ENCODE measurements at places on chromosomes 13 and 19.

DNA sequence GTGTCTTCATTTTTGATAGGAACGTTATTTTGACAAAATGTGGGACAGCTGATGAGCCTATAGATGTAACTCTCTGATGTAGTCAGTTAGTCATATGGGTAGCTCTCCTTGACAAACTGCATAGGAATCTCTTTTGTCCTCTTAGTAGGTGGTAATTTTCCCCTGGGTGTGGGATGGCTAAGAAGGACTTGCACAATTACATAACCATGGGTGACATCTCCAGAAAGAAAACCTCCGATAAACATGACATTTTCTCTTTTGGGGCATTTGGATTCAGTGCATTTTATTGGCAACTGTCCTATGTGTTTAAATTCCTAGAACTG is 41.8 kb downstream of the IGFL3 start:
- DNase-seq = no peak

DNA sequence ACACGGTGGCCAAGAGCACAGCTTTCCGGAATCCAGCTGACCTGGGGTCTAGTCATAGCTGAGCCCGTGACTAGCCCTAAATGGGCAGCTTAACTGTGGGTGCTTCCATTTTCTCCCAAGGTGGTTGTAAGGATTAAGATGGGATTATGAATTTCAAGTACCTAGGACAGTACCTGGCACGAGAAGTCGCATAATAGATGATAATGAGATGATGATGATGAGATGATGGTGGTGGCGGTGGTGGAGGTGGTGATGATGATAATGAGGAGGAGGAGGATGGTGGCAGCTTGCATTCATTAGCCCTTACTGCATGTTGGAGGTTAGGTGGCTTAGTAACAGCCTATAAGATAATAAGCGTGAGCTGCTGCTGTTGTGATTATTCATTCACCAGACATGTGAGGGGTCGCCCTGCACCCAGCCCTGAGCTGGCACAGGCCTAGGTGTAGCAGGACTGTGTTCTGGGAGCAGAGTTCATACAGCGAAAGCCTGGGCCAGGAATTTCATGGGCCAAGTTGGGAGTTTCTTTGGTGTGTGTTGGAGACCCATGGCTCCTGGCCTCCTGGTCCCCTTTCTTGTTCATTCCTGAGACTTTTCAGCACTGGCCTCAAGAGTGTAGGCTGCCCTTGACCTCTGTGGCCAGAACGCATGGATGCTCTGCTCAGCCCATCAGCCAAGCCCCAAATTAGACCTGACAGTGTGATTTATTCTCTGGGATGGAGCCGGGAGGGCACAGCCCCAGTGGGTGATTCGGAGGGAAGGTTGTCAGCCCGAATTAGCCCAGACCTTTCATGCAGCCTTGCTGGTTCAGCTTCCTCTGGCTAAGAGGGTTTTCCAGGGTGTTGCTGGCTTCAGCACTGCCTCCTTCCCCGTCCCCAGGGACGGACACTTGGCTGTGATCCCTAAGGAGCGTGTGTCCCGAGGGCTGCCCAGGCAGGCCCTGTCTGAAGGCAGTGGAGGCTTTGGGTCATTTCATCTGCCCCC is 128.8 kb downstream of the SIPA1L3 start:
- DNase-seq = no peak

DNA sequence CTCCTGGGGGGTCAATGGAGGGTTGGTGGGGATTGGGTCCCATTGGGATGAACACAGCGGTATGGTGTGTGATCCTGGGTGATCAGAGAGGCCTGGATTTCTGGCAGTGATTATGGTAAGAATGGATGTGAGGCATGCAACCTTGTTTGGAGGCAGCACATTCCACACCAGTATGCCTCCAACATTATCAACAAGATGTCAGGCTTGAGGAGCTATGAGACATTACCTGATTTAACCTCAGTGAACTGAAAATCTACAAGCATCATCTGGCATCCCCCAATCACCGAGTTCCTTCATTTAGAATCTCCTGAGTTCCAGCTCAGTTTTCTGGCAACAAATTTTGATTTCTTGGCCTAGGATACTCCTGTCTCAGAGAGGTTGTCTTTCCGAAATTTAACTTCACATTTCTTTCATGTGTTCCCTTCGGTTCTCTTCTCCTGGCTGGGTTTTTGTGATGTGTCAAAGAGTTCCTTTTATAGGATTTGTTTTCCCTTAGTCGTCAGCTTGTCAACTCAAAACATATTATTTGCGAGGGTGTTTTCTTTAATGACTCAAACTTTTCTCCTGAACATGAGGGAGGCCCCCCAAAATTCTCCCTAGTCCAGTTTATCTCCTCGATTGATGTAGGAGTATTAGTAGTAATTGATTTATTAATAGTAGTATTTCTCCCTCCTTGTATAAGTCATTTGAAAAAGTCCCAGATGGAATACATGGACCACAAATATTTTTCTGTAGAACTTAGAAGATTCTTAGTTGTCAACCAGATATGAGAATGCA is 56.0 kb upstream of the FLT1 start:
- no peak for DNase-seq

DNA sequence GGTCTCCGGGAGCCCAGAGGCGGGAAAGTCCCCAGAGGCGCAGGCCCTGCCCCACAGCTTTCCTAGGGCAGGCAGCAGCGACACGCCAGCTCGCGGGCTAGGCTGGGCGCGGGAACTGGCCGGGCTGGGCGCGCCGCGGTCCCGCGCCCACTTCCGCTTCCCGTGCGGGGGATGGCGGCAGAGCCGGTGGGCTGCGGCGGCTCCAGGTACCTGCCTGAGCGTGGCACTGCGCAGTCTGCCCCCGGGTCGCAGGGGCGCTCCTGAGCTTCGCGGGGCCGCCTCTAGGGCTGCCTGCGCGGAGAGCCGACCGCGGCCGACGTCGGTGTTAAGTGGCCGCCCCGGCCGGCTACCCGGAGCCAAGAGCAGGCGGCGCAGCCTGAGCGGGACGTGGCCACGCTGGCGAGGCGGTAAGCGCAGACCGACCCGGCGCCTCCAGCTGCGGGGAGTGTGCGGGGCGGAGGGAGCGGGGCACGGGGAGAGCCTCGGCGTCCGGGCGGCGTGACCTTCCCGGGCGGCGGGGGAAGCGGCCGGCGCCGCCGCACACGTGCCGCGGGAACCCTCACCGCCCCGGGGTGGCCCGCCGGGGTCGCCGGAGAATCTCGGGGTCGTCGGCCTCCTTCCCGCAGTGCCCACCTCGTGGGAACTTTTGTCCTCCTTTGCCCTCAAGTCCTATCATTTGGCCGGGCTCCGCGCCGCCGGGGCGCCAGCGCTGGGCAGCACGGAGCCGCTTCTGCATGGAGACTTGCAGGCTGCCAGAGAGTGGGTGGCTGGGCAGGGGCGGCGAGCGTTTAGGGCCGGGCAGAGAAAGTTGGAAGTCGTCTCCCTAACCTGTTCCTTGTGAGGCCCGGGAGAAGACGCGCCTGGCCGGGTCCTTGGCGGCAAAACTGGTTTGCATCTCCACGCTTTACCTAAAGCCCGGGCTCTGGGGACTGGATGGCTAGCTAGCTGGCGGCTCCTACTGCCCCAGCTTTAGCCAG is 31.4 kb upstream of the MPHOSPH8 start:
- no peak for DNase-seq

DNA sequence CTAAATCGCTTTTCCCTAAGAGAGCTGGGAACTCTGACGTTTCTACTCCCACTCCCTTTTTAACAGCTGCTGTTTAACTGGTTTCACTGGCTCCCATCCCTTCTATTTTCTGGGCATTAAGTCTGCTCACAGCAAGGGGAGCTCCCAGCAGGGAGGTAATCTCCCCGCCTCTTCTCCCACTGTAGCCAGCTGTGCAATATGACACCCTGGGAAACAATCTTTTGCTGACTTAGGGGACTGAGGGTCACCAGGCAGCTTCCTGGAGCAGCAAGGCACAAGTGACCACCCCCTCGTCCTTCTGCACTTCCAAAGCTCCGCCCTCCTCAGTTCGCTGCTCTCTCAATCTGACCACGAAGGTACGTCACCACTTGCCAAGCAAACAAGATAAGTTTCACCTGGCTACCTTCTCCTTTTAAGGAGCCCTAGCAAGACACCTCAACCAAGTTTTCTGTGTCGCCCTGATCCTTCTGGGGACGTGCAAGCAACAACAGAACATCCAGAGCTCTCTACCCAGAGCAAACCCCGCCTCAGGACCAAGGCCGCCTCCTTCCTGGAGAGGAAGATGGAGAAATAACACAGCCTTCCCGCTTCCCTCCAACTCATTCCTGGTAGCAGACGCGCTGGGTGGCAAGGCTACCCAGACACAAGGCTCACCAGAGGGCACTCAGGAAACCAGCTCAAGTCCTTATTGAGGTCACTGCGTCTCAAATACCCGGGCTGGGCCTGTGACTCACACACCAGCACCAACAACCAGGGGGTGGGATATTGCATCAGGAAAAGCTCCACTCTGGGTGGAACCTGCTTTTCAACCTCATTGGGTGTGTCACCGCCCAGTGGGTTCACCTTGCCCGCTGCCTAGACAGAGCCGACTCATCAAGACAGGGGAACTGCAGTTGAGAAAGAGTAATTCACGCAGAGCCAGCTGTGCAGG is 92.4 kb downstream of the STK24 start:
- DNase-seq = peak; percentile 19

- DNase-seq = no peak
Measured at GRCh38 chr19:30459859-30460258, 87.7 kb downstream of the ZNF536 start.

- DNase-seq = no peak
Measured at GRCh38 chr13:46662690-46663089, 109.7 kb downstream of the LRCH1 start.

- DNase-seq = no peak
Measured at GRCh38 chr19:48341515-48342413, 16.4 kb downstream of the EMP3 start.

- DNase-seq = no peak
Measured at GRCh38 chr13:31043957-31044356, 111.5 kb downstream of the TEX26 start.

DNA sequence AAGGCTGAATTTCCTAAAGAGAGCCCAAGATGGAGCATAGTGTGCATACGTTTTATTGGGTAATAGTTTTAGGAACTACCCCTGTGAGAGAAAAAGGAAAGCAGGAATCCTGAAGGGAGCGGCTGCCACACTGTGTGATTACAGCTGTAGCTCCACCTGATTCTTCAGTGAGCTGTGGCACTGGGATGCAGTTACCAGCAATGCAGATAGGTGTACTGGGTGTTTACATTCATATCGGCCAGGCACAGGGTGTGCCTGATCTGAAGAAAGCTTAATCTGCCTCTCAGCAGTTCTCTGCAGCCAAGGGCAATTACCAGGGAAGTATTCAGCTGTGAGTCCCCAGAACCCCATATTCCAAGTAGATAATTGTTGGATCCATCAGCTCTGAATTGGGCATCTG is 1541.8 kb downstream of the EFNB2 start:
- no peak for DNase-seq

GRCh38 chr13:97577026-97577425 is 143.1 kb downstream of the RAP2A start:
- no peak for DNase-seq

DNA sequence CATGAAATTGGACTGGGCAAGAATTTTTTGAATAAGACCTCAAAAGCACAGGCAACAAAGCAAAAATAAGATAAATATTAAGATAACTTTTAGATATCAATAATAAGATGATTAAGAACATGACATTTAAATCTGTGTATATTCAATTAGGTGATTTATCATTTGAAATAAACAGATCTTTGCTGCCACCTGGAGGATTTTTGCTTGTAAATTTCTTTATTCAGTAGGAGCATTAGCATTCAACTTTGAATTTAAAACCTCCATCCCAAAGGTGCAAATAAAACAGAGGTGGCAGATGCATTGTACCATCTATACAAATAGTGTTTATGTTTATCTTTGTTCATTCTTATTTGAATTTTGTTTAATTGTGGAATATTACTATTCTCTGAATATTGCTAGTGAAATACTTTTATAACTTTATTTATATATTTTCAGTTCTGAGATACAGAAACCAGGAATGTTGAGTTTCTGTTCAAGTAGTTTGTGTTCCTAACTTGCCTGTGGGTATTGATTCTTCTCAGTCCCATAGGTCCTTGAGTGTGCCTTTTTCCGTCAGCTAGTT is 20.9 kb downstream of the COG6 start:
- no peak for DNase-seq

Data from stimulated activated CD8-positive, alpha-beta memory T cell treated with anti-CD3 and anti-CD28 coated beads, Interleukin-4, amount 100 ng/mL, for 1 hour (primary cell).